NCI-H526 (cell line): ENCODE measurements at places on chromosomes 16 and 17.

- DNase-seq, result no peak
These were observed 28.8 kb downstream of the ATP2C2 start for GRCh38 chr16:84397090-84397489.

DNA sequence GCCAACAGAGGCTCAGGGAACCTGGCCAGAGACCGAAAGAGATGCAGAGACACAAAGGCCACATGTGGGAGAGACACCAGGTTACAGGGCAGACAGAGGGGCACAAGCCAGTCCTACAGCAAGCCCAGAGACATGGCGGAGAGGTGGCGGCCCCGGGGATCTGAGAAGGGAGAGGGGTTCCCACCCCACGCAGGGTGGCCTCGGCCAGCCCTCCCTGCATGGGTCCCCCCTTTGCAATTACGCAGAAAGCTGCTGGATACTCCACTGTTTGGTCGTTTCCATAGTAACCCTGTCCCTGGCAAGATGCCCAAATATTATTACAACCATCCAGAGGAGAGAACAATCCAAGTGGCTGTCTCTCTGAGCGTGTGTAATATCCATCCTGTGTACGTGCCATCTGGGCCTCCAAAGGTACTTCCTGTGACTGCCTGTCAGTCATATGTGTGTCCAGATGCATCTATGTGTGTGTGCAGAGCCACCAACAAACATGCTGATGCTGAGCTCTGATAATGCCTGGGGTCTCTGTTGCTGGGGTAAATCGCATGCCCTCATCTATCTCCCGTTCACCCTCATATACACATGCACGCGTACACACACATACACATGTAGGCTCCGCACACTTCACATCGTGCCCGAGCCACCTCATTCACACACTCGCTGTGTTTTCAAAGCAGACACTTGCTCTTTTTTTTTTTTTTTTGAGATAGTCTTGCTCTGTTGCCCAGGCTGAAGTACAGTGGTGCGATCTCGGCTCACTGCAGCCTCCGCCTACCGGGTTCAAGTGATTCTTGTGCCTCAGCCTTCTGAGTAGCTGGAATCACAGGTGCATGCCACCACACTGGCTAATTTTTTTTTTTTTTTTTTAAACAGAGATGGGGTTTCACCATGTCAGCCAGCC is 5.5 kb downstream of the PCGF2 start:
- DNase-seq, result no peak

GRCh38 chr16:57106767-57107166 is 14.4 kb downstream of the CPNE2 start:
- no peak for DNase-seq

- DNase-seq, result peak; percentile 75
These were observed 9.2 kb downstream of the FSCN2 start for GRCh38 chr17:81537343-81537855.

- no peak for DNase-seq
These were observed 621 bp upstream of the CSHL1 start for GRCh38 chr17:63911657-63912100.

DNA sequence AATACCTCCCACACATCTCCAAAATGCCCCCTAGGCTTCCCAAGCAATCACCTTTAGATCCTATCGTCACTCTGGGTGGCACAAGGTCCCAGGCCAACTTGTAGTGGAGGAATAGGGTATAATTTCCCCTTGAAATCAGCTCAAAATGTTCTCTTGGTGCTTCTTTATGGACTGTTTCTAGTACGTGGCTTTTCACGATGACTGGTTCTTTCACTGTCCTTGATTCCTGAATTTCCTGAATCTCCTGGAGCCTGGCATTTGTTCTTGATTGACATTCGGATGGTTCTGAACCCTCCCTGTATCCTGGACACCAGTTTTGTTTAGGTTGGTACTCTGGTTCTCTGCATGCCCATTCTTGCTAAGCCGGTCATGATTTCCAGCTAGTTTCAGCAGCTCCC is 6.9 kb upstream of the VPS53 start:
- no peak for DNase-seq

- DNase-seq, result no peak
These were observed 25.2 kb downstream of the NLRP1 start for GRCh38 chr17:5558815-5559785.
